ENCODE measurements at places on chromosomes 12 and 14. TPM values are rescaled to one million over a fixed set of nuclear protein-coding genes. Genes with fewer than 3 reads are reported as not detected.

Gene SDR9C7
- total RNA-seq, result not detected

Gene SMIM41
- total RNA-seq, result not detected

Gene ZNF10
- total RNA-seq, result 5.6 TPM

Gene SERPINA10
- total RNA-seq, result not detected

Gene AICDA
- 0.18 TPM for total RNA-seq

Gene RNASE7
- not detected for total RNA-seq

Gene NOXRED1
- total RNA-seq, result 0.42 TPM

Gene SLC5A8
- total RNA-seq, result not detected

Gene DNAJC22
- total RNA-seq, result not detected

Gene INSM2
- total RNA-seq, result 0.07 TPM

Gene CHPT1
- 29.2 TPM for total RNA-seq

Gene LRP1-AS
- total RNA-seq, result not detected

Gene PAX9
- not detected for total RNA-seq

Gene CIDEB
- 12.4 TPM for total RNA-seq
